ENCODE measurements at places on chromosomes 1 and 21.

- DNase-seq: no peak
Observed at GRCh38 chr1:71770121-71770520, 512.2 kb downstream of the NEGR1 start.

GRCh38 chr1:87204921-87205320 is 123.8 kb upstream of the LMO4 start:
- no peak for DNase-seq

GRCh38 chr1:232655028-232655745 is 25.3 kb upstream of the SIPA1L2 start:
- DNase-seq: peak; percentile 7

- DNase-seq: peak; percentile 50
Observed at GRCh38 chr1:230149751-230150584, 82.9 kb downstream of the GALNT2 start.

DNA sequence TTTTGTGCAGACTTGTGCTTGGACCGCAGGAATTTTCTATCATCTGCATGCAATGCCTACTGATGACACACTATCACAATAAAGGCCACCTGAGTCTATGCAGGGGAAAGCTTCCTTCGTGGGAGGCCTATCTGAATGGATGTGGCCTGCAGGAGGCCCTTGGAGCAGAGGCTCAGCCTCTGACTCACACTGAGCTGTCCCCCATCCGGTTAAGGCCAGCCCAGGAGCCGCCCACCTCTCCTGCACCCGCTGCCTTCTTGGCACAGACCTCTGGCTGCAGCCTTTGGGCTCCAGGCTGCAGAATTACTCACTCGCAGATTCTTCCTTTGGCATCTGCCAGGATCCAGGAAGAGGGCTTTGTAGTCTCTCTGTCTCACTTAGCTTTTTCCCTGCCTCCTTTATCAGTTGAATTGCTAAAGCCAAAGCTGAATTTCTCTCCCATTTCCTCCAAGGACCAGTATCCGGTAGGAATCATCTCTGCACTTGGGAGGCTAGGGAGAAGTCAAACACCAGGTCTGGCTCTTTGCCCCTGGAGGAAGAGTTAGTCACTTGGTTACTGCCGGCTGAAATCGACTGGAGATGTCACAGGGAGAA is 65.1 kb upstream of the JUN start:
- no peak for DNase-seq

GRCh38 chr1:183416850-183417771 is 1.1 kb downstream of the NMNAT2 start:
- no peak for DNase-seq

- DNase-seq: no peak
Observed at GRCh38 chr1:242100921-242101320, 102.0 kb upstream of the MAP1LC3C start.

GRCh38 chr1:74714429-74715235 is 18.2 kb downstream of the CRYZ start:
- DNase-seq: no peak

GRCh38 chr1:192691041-192691440 is 55.1 kb downstream of the RGS13 start:
- DNase-seq: no peak

DNA sequence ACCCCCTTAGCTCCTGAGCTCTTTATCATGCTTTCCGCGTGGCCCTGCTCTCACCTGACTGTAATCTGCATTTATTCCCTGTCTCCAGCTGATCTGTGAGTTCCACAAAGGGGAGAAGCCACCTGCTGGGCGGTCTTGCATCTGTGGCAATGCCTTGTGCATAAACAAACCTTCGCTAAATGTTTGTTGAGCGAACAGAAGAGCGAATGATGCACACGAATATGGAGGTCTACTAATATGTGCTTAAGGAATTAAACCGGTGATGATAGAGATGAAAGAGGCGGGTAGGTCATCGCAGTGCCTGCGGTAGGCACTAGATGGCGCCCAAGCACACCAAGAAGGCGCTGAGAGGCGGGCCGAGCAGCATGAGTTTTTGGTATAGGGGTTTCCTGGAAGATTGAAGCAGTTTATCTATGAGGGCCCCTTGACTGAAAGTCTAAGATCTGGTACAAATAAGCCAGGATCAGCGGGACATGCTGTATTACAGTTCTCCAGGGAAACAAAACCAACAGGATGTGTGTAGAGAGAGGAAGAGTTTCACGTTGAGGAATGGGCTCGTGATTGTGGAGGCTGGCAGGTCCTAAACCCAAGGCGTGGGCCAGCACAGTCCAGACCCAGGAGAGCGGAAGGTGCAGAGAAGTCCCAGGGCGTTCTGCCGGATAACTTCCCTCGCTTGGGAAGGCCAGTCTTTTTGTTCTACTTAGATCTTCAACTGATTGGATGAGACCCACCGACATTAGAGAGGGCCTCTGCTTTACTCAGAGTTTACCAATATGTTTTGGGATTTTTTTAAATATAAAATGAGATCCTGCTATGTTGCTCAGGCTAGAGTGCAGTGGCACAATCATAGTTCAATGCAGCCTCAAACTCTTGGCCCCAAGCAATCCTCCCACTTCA is 34.7 kb downstream of the TOMM20 start:
- DNase-seq: peak; percentile 61

DNA sequence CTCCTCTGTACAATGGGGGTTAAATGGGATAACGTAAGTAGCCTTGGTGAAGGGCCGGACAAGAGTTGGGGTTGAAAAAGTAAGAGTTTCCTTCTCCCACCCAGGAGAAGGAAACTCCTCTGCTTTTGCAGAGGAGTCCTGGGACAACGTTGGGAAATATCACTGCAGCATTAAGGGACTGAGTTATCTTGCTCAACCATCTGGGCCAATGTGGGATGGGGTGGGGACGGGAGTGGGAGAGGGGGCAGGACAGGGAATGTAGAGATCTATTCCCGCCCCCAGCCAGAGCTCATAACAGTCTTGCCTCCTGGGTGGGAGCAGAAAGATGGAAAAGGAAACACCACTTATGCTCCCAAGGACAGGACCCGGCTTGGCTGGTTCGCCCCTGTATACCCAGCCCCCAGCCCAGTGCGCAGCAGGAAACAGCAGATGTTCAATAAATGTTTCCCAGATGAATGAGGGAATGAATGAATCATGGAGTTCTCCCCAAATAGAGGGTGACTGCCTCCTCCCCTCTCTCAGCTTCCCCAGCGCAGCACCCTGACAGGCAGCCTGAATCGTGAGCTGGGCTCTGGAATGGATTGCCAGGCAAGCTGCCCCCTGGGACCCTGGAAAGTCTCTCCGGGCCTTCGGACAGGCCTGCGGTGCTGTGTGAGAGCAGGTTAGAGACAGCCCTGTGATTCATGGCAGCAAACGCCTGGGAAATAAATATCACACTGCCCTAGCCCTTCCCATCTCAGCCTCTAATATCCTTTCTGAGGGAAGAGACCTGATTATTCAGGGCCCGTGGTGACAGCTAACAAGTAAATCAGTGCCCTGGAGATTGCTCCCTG is 24.8 kb downstream of the FBXO2 start:
- no peak for DNase-seq

- no peak for DNase-seq
Observed at GRCh38 chr1:113983391-113983790, 4.1 kb downstream of the OLFML3 start.

DNA sequence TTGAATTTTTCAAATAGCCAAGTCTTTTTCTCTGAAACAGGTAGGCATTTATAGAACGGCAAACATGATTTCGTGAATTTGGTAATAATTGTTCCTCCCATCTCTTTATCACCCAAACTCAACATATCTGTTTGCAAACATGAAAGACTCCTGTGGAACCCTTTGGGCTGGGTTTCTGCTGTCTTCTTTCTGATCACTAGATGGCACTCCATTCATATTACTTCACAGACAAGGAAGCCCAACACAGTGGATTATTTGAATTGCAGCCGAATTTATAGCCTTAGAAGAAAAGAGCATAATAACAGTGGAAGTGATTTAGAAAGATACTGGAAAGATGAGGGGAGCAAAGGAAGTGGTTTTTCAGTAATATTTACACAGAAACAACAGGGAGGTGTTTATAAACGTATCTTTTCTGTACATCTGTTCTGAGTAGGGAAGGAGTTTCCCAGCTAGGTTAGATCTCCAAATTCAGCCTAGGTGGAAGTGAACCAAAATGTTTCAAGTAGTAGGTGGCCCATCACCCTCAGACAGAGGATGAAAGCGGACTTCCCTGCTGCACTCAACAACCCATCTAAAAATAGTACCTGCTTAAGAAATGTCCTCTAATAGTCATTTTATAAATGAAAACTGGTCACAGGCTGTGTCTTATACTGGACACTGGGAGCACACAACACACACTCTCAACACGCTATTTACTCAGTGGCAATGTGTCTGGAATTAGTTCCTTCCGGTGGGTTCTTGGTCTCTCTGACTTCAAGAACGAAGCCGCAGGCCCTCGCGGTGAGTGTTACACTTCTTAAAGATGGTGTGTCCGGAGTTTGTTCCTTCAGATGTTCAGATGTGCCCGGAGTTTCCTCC is 67.6 kb downstream of the MAP3K21 start:
- peak; percentile 11 for DNase-seq

DNA sequence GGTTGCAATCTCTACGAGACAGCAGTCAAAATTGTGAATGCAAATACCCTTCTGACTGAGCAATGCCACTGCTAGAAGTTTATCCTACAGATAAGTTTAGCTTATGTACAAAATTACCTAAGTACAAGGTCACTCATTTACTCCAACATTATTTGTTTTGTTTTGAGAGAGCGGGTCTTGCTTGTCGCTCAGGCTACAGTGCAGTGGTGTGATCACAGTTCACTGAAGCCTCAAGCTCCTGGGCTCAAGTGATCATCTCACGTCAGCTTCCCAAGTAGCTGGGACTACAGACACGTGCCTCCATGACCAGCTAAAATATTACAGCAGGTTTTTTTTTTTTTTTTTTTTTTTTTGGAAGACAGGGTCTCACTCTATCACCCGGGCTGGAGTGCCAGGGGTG is 15.4 kb downstream of the RBM34 start:
- DNase-seq: no peak

DNA sequence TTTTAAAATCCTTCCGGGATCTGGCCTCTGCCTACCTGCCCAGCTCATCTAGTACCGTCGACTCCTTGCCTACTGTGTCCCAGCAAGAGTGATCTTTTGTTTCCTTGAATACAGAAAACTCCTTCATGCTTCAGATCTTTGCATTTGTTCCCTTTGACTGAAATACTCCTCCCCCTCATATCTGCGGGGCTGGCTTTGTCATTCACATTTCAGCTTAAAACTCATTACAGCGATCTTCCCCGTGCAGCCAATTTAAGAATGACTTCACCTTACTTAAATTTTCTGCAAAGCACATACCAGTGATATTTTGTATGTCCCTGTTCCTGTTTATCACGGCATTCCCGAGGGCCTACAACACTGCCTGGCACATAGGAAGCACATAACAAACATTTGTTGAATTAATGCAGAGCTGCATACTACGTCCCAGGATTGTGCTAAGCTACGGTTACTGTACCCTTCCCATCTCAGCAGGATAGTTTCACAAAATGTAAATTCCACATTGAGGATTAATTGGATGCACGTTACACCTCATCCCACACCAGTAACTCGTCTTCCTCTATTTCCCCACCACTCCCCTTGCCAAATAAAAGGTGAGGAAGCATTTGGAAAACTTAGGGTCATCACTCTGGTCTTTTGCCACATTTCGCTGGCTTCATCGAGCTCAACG is 837 bp upstream of the DESI2 start:
- no peak for DNase-seq

DNA sequence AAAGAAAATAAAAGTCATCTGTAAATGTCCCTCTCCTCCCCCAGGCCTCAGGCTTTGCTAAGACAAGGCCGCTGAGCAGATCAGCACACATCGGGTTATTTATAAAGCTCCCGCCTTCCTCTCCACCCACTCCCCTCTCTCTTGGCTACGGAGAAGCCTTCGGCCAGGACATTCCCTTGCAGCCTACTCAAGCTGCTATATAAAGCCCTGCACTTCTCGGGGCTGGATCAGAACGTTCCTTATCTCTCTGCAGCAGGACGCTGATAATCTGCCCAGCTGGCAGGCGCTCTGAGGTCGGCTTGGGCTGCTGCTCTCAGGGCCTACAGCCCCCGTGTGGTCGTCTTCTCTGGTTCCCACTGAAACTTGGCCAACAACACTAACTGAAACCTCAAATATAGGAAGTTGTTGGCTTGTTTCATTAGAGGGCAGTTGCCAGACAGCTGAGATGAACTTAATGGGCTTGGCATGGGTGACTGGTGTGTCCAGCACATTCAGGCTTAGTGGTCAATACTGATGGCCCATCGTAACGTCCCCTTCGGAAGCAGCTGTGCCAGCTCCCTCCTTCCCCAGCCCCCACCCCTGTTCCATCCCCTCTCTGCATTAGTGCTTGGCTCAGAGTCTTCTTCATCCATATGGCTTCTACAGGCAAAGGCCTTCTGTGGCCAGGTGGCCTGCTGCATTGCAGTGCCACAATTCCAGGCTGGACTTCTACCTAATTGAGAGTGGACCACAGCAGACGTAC is 64.6 kb downstream of the IER5 start:
- peak; percentile 81 for DNase-seq

DNA sequence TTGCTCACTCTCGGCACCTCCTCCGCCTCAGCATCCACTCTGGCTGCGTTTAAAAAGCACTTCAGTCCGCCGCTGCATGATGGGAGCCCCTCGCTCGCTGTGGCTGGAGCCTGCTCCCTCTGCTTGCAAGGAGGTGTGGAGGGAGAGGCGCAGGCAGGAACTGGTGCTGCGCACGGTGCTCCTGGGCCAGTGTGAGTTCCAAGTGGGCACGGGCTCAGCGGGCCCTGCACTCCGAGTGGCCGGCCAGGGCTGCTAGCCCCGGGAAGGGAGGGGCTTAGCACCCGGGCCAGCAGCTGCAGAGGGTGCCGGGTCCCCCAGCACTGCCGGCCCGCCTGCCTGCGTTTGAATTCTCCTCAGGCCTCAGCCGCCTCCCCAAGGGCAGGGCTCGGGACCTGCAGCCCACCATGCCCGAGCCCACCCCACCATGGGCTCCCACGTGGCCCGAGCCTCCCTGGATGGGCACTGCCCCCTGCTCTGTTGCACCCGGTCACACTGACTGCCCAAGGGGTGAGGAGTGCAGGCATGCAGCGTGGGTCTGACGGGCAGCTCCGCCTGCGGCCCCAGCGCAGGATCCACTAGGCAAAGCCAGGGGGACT is 1599.5 kb downstream of the NCAM2 start:
- no peak for DNase-seq

DNA sequence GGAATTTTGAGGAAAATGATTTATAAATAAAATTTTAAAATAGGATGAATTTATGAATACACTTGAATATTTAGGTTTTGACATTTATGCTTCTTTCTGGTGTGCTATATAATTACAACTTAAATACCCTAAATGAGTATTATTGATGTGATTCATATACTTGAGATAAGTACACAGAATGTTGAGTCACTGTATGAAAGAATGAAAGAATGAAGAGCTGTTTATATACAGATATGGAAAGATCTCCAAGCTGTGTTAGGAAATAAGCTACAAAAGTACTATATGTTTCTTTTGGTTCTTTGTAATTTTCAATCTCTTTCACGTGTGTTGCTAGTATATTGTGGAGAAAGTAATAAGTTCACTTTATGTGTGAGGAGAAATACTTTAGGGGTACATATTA is 147.2 kb downstream of the RASAL2 start:
- no peak for DNase-seq

- DNase-seq: no peak
Observed at GRCh38 chr1:27166929-27167328, 12.0 kb upstream of the SLC9A1 start.

GRCh38 chr1:37726751-37727585 is 34.7 kb downstream of the CDCA8 start:
- DNase-seq: no peak

- no peak for DNase-seq
Observed at GRCh38 chr1:17496419-17496818, 43.1 kb upstream of the ARHGEF10L start.

GRCh38 chr1:152486400-152487006 is 24.1 kb upstream of the LCE5A start:
- no peak for DNase-seq

GRCh38 chr1:204241050-204241449 is 27.3 kb upstream of the GOLT1A start:
- DNase-seq: no peak

GRCh38 chr1:30750731-30751291 is 6.8 kb downstream of the LAPTM5 start:
- DNase-seq: peak; percentile 79

Measured in GM06990 (cell line).